ENCODE measurements at places on chromosomes 6 and 20.
A peak's percentile ranks its signal among the peaks of the same experiment; 100 is the strongest.

- DNase-seq, result peak; percentile 54
These were observed 27.5 kb downstream of the SERPINB9 start for GRCh38 chr6:2875359-2876191.

GRCh38 chr6:165674155-165675029 lies 11.4 kb upstream of the PDE10A start:
- DNase-seq, result no peak

GRCh38 chr6:132320007-132320406 lies 81.3 kb downstream of the MOXD1 start:
- no peak for DNase-seq

- DNase-seq, result no peak
These were observed 42.1 kb upstream of the SRF start for GRCh38 chr6:43128926-43129325.

- DNase-seq, result no peak
These were observed 128.7 kb downstream of the RIN2 start for GRCh38 chr20:19886661-19887288.

DNA sequence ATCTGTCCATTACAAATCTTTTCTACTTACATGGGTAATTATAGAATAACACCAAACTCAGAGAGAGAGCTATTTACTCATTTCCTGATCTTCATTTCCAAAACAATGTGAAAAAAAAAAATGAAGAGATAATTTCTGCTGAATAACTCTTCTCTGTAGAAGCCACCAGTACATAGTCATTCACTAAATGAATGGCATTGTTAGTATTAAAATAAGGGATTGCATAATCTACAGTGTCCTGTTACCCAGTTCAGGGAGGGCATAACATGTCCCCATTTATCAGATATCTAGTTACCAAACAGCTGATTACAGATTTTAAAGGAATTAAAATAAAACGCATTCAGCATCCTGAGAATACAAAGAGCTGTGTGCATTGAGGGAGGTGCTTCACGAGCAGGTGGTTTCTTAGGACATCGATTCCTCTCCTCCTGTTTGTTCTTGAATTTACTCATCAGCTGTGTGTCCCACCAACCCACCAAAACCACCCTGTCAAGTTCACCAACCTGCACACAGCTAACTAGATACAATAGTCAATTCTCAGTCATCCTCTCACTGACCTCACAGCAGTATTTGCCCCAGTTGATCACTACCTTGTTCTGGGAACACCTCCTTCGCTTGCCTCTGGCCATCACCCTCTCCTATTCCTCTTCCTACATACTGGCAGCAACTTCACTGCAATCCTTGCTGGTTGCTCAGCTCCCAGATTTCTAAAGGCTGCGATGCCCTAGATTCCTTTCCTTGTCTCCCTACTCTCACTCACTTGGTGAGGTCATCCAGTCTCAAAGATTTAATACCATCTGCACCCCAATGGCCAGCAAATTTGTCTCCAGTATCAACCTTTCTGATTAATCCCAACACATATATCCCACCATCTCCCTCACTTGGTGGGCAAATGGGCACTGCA lies 18.7 kb downstream of the CNKSR3 start:
- no peak for DNase-seq

GRCh38 chr6:140987364-140988155 lies 1145.2 kb upstream of the GJE1 start:
- no peak for DNase-seq

DNA sequence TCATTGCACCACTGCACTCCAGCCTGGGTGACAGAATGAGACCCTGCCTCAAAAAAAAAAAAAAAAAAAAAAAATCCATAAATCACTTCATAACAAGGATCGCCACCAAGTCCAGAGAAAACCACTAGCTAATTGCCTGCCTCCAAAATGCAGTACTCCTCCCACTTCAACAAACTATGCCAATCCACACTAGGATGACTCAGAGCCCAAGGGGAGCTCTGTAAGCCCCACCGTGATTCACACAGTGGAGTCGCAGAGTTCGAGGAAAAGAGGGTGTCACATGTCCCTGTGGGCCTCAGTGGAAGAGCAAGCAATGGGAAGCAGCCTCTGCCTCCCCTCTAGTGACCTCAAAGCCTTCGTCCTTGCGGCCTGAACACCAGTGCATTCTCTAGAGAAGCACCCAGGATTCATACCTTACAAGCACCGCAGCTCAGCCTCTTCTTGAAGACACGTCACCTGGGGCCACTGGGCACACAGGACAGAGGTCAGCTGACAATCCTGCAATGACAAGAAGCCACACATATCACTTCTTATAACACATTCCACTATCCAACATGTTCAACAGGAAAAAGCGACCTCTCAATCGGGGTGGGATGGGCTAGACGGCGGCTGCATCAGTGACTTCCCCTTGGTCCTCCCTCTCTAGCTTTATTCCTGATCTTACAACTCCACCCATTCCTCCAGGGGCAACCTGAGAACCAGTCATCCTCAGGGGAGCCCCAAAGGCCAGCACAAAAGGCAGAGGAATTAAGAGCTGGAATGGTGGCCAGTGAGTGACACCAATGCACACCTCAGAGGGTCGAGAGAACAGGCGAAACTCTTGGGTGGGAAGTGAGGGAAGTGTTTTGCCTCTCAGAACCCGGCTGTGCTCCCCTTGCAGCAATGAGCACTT lies 8.9 kb downstream of the SNHG17 start:
- DNase-seq, result peak; percentile 87

DNA sequence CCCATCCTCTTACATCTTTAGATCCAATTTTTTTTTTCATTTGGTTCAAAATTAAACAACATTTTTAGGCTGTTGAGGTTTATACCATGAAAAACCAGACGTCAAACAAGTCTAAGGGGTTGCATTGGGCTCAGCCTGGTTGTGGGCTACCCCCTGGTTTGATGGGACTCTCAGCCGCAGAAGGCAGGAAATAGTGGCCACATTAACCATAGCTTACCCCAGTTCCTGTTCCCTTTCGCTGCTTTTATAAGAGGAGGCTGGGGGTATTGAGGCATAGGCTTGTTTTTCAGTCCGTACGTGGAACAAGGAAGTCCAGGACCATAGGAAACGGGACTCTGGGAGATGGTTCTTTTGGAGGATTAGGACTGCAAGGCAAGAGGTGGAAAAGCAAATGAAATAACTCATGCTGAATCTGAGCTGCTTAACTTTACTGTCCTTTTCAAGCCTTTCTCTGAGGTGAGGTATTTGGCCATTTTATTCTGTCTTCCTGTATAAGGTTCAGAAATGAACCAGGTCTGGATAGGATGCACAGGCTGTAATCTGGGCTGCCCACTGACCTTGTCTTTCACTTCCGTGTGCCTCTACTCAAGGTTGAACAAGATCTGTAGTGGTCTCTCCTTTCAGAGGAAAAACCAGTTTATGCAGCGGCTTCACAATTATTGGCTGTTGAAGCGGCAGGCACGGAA lies 7.7 kb downstream of the BRPF3 start:
- no peak for DNase-seq

GRCh38 chr6:43939281-43940070 lies 169.5 kb downstream of the VEGFA start:
- DNase-seq, result no peak

DNA sequence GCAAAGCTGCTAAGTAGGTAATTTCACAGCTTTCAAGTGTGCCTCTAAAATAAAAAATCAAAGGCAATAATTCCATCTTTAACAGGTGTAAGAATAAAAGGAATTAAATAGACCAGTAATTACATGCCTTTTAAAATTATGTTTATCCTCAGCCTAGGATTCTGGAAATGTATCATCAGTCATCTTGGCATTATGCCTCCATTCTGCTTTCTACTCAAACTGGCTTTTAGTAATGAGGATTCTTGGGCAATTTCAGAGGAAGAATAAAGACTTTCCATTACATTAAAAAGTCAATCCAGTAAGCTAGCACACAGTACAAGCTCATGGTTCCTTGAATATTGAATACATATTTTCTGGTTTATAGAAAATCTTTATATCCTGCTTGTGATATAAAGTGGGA lies 44.7 kb downstream of the GSTA2 start:
- no peak for DNase-seq

DNA sequence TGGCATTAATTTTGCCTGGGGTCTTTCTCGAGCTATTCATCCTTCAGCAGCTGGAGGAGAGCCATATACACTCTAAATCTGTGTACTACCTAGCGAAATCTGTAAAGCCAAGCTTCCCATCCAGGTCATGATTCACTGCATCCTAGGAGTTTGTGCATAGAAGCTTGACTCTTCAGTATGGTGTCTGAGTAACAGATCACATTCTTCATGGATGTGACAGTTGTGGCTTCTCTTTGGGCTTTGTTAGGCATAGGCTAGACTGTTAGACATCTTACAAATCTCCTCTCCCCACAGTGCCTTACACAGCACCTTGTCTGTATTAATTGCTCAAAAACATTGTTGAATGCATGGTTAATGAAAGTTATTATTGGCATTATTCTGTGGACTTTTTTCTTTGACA lies 177.0 kb downstream of the EYA4 start:
- no peak for DNase-seq

DNA sequence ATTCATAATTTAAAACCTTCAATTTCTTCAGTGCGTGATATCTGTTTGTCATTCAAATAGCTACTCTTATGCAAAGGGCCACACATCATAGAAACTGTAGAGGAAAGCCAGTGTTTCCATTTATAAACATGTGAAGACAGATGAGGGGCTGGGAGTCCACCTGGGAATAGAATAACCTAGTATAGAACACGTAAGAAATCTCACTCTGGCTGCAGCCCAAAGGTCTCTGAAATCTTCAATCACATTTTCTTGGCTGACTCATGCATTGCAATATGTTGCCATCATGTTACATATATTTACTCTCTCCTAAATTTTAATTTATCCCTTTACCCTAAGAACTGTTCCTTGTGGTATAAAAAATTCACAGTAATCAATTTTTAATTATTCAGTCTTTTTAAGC lies 123.2 kb downstream of the ELOVL4 start:
- DNase-seq, result no peak

- no peak for DNase-seq
These were observed 62.5 kb downstream of the RALGAPA2 start for GRCh38 chr20:20649945-20650344.

DNA sequence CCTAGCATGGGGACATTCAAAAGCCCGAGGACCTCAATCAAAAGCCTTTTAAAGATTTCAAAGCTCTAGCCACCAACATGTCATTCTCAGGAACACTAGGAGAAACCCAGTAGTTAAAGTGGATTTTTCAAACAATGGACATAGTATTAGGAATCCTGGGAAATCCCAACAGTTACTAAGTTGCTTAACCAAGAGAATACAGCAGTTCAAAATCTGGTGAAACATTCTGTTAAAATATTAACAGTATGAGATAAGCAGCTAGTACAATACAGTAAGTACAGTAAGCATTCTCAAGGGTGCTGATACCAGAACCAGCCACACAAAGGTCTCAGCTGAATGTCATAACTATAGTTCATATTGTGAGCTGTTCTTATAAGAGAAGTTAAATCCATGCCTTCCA lies 68.6 kb downstream of the CDK19 start:
- DNase-seq, result no peak
